ENCODE measurements at places on chromosomes 2 and 18.
A peak's percentile ranks its signal among the peaks of the same experiment; 100 is the strongest.

DNA sequence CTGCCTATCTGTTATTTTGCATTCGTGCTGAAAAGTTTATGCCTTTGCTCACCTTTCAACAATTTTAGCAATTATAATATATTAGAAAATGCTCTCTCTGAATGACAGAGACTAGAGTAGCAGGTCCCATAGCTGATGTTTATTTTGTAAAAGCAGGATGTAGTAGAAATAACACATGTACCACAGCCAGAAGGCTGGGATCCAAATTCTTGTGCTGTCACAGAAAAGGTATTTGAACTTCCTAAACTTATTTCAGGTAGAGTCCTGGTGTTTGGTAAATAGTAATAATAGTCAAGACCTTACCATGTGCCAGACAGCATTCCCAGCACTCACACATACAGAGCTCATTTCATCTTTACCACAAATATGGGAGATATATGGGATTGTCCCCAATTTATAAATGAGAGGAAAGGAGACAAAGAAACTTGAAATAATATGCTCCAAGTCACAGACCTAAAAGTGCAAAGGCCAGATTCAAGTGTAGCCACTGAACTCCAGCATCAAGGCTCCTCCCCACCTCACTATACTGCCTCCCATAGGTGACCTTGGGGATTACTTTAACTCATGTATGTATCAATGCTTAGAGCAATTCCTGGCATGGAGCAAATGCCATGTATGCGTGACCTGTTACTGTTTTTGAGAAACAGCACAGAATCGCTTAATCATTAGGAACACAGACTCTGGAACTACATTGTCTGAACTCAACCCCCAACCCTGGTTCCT is 284.7 kb upstream of the RAB12 start:
- DNase-seq, result no peak

- no peak for DNase-seq
Observed at GRCh38 chr18:2143636-2144035, 427.7 kb downstream of the METTL4 start.

GRCh38 chr2:217466104-217466503 is 536.7 kb downstream of the TNS1 start:
- DNase-seq, result no peak

DNA sequence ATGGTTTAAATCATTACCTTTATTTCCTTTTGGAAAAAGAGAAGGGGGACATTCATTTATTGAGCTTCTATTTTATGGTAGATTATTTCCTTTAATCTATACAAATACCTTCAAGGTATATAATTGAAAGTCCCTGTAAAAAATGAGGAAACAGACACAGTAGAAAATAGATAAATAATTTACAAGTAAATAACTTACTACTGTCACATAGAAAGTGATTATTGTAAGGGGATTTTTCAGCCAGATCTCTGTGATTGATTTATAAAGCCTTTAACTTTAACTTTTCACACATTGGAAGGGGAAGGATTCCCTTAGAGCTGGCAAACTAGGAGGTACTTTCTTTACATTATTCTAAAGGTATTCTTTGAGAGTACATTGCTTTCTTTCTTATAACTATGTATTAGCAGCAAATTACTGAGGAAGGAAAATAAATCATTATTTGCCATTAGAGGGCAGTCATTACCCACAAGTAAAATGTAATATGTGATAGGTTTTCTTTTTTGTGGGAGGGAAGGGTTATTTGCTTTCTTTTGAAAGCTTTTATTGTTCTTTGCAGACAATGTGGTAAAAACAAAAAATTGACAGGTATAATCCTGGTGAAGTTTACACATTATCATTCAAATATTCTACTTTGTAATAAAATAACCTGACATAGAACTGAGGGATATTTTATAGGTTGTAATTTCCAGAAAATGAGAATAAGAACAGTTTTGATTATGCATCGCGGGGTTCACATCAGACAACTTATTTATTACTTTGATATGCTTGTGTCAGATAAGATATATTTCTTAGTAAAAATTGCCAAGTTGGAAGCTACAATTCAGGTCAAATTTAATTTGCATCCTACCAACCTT is 24.8 kb upstream of the RPE start:
- DNase-seq, result peak; percentile 59

- no peak for DNase-seq
Observed at GRCh38 chr2:224716201-224716600, at the start of gene CCDC195. TSS of gene CCDC195 (minus strand) at chr2:224716365. CDS start at chr2:224716365, 0 bp downstream.

- peak; percentile 26 for DNase-seq
Observed at GRCh38 chr2:134282629-134283400, 28.9 kb downstream of the MGAT5 start.

GRCh38 chr2:233118648-233119000 is 58.5 kb downstream of the INPP5D start:
- DNase-seq, result no peak

DNA sequence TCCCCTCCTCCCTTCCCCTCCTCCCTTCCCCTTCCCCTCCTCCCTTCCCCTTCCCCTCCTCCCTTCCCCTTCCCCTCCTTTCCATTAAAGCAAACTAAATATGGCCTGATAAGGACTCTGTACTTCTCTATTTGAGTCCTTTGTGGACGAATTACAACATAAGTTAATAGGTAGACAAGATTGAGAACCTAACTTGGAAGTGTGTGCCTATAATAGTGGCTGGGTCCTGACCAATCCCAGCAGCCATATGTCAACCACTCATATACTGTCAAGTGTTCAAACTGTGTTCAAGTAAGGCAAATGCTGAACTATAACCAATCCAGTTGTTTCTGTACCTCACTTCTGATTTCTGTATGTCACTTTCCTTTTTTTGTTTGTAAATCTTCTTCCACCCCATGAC is 97.1 kb upstream of the RBMS1 start:
- no peak for DNase-seq

GRCh38 chr18:26710470-26711096 is 154.9 kb downstream of the AQP4 start:
- no peak for DNase-seq

GRCh38 chr2:226600184-226600583 is 199.4 kb downstream of the IRS1 start:
- no peak for DNase-seq

- DNase-seq, result peak; percentile 52
Observed at GRCh38 chr2:172226244-172227061, 123.8 kb upstream of the DLX2 start.

GRCh38 chr2:187453078-187453641 is 5.1 kb upstream of the CALCRL start:
- DNase-seq, result no peak

- DNase-seq, result no peak
Observed at GRCh38 chr2:158243392-158243791, 141.7 kb downstream of the UPP2 start.

DNA sequence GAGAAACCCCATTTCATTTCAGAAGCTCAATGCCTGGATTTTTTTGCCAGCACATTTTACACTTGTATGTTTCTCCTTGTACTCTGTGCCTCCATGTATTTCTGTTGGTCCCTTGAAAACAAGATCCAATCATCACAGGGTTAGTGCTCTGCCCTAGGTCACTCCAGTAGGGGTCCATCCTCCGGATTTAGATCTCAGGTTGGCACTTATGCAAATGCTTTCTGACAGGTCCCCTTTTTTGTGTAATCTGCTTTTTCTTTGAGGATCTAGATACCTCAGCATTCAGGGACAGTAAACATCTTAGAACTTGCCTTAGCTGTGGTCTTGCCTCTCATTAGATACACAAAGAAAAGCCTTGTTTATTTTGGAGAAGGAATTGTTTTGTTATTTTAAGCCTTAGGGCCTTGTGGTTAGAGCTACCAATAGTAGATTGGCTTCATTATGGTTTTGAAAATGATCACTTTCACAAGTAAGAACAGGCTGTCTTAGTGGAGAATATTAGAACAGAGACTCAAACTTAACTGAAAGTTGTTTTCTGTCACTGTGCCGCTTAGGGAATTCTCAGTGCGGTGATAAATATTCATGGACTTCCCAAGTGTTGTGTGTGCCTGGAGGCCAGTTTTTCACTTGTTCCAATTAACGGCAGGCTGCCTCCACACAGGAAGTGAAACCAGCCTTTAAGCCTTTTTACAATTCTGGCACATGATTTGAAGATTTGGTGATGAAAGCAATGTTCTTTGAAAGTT is 7.8 kb downstream of the MERTK start:
- peak; percentile 2 for DNase-seq

DNA sequence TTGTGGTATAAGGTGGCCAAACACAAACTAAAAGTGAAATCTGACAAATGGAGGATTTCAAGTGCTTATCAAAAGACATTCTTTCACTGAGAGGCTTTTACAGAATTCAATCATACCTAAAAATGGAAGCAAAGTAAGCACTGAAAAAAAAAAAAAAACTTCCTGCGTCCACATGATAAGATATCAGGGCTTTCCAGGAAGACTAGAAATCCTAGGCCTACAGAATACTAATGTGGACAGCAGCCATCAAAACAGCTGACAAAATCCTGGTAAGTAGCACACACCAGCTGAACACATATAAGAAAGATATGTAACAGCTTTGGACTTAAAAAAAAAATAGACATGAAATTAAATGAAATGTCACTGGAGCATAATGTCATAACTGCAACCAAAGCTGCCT is 178.2 kb downstream of the SUCLG1 start:
- DNase-seq, result no peak

- no peak for DNase-seq
Observed at GRCh38 chr2:121326628-121327027, 41.6 kb upstream of the TFCP2L1 start.

- no peak for DNase-seq
Observed at GRCh38 chr2:157304811-157305722, 20.6 kb downstream of the ERMN start.

DNA sequence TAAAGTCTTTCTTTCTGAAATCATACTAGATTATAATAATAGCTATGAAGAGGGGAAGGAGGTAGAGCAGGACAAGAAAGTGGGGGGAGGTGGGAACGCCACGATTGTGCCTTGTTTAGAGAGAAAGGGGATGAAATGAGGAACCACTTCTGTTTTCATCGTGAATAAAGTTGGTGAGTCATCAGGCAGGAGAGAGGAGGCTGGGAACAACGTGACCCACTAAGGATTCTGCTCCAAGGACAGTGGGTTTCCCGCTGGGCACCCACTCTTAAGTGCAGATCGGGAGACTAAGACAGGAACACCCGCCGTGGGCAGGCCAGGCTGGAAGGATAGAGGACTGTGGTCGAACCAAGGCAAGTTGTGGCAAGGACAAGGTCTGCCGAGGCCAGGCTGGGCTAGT is 158.2 kb downstream of the L3MBTL4 start:
- DNase-seq, result no peak

GRCh38 chr2:241788572-241788971 is 11.9 kb downstream of the GAL3ST2 start:
- peak; percentile 39 for DNase-seq

- DNase-seq, result peak; percentile 14
Observed at GRCh38 chr2:111017034-111017622, 103.6 kb upstream of the BCL2L11 start.

DNA sequence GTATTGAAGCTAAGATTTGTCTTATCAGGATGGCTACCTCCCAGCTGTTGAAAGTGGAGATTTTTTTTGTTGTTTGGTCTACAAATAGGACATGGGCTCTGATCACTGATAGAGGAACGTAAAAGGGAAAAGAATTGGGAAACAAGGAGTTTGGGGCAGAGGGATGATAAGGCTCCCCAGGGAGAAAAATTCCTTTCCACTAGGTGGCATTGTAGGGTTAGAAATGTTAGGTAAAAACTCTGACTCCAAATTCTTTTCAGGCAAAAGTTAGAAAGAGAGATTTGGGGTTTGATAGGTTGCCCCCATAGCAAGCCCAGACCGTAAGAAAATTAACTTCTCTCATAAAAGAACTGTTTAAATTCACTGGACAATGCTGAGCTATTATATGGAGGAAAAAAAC is 19.8 kb downstream of the CMPK2 start:
- DNase-seq, result no peak

DNA sequence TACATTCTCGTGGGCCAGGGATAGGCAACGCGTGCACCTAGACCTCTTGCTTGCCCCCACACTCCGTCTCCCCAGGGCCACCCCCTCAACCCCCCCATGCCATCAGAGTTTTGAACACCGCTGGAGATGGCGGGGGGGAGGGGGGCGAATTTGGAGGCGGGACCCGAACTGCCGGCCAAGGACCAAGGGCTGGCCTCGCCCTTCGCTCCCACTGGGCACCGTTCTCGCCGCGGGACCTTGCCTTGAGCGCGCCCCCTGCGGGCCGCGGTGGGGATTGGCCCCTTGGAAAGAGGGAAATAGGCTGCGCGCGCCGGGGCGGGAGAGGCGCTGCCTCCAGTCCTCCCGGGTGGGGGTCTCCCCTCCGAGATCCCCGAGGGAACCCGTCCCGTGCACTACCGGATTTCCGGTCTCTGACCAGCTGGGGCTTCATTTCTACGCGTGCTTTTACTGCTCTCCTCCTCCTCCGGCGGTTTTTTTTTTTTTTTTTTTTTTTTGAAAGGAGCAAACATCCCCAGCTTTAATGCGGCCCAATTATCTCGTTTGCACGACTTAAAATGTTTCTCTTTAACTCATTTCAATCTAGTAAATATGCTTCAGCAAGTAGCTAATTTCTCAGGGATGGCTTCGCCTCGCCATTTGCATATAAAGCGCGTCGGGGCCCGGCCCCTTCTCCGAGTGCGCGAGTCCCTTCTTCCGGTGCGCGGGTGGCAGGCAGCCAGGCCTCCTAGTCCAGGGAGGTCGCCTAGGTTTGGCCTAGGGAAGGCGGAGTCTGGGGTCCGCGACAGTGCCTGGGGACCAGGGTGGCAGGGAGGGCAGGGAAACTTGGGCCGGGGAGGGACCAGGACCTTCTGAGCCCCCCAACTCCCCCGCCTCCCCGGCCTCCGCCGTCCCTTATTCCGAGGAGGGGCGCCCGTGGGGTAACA is 10.0 kb upstream of the GBX2 start:
- peak; percentile 19 for DNase-seq

DNA sequence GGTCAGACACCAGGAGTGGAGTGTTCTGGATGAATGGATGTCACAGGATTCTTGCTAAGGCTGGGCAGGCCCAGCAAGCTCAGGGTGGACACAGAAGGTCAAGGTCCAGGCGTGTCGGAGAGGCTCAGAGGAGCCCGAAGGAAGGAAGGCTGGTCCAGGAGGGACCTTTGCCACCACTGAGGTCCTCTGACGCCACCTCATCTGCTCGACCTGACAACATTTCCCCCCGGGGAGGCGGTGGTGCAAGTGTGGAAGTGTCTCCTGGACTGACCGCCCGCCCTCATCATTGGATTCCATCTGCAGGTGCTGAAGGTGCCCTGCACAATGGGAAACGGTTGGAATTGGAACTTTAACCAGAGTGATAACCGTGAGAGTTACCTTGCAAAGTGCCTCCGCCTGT is 124.6 kb downstream of the RTP5 start:
- DNase-seq, result no peak

- DNase-seq, result no peak
Observed at GRCh38 chr18:59143441-59143840, 3.8 kb downstream of the SEC11C start.

DNA sequence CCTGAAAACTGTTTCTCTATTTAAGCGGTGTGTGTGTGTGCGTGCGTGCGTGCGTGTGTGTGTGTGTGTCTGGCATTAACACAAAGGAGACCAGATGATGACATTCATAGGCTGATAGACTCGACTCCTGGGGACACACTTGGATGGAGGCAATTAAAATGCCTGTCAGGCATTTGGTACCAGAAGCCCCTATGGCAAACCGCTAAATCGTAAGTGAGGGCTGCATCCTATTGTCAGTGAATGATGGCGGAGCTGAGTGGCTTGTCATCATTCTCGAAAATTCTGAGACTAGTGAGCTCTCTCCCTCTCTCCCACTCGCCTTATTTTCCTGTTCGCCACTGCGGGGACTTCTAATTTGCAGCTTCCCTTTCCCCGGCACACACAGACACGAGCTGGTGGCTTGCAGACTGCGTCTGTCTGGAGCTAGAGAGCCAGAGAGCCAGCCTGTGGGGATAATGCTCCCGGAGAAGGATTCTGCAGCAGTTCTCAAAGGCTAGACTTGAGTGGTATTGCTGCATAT is 155.4 kb downstream of the MAP2 start:
- DNase-seq, result no peak
